Kidney (tissue), 22 donors: ENCODE measurements at places on chromosomes 13 and 19. TPM values are rescaled to one million over a fixed set of nuclear protein-coding genes. Genes with fewer than 3 reads are reported as not detected.

GRCh38 chr19:38819231-38819920, 6.6 kb upstream of the LGALS4 start:
- DNase-seq: peak; percentile 33

GRCh38 chr13:84902243-84902642, 897.0 kb downstream of the SLITRK6 start:
- DNase-seq: no peak

DNA sequence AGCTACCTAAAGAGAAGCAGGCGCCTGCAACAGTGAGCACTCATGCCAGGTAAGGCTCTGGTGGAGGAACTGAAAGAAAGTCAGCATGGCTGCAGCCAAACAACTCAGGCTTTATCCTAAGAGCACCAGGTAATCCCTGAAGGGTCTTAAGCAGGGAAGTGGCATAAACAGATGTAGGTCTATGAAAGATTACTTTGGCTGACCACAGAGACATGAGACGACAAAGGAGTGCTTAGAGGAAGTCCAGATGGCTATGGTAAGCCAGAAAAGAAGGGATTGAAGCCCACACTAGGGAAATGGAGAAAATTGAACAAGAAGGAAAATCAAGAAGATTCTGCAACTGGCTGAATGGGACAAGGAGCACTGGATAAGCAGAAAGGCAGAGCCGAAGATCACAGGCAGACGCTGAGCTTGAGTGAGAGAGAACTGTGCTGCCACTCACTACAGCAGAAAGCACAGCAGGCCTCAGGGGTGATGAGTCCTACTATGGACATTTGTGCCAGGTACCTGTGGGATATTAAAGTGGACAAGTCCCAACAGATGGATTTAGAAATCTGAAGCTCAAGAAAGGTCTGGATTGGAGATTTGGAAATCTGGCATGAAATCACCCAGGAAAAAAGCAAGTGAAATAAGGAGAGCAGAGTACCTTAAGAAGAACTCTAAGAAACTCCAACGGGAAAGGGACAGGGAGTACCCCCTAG, 4.2 kb downstream of the RCBTB1 start:
- no peak for DNase-seq

The TNNT1 gene
- total RNA-seq: not detected

- no peak for DNase-seq
Measured at GRCh38 chr19:11479898-11480714, 740 bp downstream of the ELAVL3 start.

DNA sequence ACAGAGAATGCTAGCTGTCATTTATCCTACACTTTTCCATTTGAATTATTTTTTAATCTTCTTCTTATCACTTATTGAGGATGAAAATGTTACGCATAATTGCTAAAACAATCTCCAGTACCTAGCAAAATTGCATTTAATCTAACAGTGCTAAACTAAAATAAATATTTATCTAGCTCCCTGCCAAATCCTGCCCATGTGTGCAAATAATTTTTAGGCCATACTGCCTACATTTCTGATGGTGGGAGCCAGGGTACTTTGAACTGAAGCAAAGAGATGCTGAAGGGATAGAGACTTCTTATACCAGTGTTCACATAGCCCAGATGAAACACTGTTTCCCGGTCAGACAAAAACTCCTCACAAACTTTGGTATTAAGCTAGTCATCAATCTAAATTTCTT, 1268.7 kb upstream of the PCDH20 start:
- DNase-seq: no peak
